ENCODE measurements at places on chromosomes 6 and 20.

DNA sequence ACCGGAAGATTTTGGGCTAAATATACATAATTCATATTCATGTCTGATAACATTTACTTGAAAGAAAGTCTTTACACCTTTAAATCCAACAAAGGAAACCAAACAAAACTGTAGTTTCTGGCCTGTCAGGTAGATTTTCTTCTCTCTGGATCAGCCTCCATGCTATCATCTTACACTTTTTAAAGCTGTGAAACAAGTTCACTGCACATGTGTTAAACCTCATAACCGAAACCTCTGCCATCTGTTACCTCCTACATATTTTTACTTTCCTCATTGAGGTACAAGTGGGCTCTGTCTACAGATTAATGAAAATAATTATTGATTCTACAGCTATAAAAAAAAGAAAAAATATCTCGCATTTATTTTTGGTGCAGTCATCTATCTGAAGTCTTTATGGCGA, 149.9 kb downstream of the RALGAPA2 start:
- DNase-seq = no peak

DNA sequence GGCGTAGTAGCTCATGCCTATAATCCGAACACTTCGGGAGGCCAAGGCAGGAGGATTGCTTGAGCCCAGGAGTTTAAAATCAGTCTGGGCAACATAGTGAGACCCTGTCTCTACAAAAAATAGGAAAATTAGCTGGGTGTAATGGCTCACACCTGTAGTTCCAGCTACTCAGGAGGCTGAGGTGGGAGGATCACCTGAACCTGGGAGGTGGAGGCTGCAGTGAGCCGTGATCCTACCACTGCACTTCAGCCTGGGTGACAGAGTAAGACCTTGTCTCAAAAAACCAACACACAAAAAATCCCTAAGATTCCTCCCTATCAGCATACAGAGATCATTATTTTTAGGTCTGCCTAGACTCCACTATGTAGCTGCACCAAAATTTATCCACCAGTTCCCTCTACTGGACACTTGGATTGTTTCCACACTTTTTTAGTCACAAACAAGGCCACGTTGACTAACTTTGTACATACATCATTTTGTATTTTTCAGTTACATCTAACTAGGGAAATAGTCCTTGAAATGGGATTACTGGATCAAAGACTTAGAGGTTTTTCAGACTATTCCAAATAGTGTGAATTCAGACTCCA, 3.6 kb upstream of the PHF1 start:
- DNase-seq = no peak

DNA sequence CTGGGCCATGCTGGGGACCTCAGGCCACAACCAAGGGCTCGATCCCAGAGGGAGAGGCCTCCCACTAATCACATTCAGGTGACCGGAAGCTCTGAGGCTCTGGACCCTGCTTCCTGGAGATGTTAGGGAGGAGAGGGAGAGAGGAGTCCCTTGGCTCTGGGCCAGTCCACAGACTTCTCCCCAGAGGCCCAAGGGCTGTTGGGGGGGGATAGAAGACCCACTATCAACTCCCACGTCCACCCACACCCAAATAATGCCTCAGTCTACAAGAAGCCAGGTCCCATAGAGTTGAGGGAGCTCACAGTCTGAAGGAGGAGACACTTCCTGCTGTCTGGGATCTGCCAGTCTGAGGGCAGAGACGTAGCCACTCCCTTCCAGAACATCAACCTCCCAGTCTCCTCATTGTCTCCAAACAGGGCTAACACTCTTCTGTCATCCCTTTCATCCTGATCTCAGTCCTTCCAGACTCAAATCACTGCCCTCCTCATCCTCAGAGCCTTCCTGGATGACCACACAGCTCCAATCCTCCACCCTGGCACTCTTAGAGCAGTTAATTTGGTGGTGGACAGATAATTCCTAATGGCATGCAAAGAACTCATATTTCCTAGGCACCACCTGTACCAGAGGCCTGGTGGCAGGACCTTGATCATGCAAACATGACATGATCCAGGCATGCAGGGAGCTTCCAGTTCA, 69.9 kb downstream of the MRPL14 start:
- no peak for DNase-seq

DNA sequence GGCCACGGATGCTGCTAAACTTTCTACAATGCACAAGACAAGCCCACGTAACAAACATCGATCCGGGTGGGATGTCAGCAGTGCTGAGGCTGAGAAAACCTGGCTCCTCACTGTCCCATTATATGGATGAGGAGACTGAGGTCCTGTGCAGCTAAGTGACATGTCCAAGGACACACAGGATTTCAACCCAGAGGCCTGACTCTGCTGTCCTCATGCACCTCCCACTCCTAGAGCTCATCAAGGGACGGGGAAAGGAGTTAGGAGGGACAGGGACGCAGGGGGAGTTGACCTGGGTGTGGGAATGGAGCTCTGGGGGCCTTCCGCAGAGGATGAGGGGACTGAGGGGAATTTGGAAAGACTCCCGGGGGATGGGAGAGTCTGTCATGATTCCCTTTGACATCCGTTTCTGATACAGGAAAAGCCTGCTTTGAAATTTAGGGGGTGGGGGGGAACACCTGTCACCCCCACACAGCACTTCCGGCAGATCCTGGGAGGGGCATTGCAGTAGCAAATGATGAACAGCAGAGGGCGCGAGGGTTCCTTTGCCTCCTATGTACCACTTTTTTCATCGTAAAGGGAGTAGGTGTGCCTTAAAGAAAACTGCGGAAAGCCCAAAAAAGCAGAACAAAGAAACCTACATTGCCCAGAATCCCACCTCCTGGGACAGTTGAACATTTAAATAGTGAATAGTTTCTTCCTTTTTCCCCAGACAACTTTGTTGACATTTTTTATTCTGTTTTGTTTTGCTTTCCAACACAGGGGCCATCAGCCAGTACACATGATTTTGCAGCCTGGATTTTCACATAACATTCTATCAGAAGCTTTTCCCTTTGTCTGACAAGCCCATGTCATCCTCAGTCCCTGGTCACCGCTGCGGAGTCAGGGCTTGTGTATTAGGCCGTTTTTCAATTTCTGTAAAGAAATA, 48.6 kb downstream of the SLC2A10 start:
- DNase-seq = peak; percentile 51

GRCh38 chr20:62381202-62381797, 5.6 kb upstream of the RPS21 start:
- DNase-seq = peak; percentile 65

DNA sequence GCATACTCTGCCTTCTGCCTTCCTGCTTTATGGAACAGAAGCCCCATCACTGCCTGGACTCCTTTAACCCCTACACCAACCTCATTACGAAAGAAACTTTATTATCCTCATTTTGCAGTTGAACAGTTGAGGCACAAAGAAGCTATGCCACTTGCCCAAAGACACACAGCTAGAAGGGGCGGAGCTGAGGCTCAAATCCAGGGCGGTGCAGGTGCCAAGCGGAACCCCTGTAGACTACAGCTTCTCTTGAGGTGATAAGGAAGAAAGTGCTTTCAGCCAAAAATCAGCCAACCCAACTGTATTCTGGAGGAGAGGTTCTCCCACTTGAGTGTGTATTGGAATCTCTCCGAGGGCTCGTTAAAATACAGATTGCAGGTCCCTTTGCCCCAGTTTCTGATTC, 90.5 kb downstream of the PRND start:
- DNase-seq = no peak

GRCh38 chr20:25296094-25297093, 48.5 kb downstream of the PYGB start:
- no peak for DNase-seq

DNA sequence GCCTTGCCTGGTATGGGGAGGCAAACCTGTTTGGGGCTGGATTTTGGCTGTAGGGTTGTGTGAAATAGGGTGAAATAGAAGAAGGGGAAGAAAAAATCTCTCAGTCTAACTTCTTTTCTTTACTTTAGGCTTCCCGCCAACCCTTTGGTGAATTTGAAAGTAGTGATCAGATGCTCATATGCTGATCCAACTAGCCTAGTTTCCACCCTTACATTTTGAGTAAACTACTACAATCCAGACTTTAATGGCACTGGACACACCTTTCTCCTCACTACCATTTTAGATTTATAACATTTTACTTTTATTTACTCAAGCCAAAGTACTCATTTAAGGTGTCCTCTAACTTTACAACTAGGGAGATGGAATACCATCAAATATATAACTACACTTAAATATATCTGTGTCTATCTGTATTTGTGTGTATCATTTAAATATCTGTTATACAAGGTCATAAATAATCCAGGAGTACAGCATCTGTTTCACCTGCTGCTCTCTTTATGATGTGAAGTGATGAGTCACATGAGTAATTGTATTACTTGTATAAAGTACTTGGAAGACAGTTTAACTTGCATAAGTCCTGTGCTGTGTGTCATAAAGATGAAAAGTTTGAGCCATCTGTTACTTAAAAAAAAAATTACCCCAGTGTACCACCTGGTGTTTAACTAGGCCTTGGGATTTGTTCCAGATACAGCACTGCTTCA, 172.1 kb downstream of the CDKAL1 start:
- peak; percentile 37 for DNase-seq

- no peak for DNase-seq
Measured at GRCh38 chr6:88871498-88871897, 91.9 kb downstream of the RNGTT start.

DNA sequence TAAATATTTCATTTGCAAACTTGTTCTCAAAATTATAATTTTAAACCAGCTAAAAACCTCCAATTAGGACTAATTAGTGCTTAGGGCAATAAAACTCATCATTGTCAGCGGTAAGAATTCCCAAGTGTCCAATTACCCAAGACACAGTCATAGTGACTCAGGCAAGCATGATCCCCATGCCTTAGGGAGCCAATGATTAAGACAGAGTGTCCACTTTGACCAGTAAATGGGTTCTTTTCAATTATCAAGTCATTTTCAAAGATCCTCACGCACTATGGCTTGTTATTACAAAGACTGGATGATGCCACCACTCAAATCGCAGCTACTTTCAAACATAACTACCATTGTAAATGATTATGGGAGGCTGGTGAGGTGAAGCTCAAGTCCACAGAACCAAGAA, 114.0 kb downstream of the BFSP1 start:
- DNase-seq = no peak

DNA sequence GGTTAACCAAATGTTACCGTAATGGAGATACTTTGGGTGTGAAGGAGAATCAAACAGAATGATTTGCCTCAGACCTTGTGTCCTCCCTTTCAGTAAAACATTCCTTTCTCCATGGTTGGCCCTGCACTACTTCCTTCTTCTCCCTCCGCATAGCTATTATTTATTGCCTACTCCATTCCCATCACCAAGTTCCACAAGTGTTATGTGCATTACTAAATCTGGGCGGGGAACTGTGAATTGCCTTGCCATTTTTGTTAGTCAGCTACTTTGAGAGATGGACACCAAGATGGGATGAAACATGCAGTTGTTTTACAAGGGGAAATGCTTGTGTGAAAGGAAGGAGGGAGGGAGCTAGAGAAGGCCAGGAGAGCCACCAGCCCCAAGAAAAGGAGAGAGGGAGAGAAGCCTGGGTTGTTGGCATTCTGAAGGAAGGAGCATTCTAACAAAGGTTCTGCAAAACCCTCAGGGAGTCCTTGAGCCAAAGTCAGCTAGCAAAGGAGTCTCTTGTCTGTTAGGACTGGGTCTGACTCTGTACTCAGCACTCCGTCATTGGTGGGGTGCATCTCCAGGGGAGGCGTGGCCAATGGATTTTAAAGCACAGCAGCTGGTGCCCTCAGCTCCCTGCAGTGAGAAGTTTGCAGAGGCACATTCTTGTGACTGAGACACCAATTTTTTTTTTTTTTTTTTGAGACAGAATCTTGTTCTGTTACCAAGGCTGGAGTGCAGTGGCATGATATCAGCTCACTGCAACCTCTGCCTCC, 83.6 kb upstream of the CHD6 start:
- peak; percentile 68 for DNase-seq

- no peak for DNase-seq
Measured at GRCh38 chr6:154247119-154247861, 109.3 kb downstream of the IPCEF1 start.

- no peak for DNase-seq
Measured at GRCh38 chr6:137568067-137568466, 73.9 kb upstream of the OLIG3 start.

DNA sequence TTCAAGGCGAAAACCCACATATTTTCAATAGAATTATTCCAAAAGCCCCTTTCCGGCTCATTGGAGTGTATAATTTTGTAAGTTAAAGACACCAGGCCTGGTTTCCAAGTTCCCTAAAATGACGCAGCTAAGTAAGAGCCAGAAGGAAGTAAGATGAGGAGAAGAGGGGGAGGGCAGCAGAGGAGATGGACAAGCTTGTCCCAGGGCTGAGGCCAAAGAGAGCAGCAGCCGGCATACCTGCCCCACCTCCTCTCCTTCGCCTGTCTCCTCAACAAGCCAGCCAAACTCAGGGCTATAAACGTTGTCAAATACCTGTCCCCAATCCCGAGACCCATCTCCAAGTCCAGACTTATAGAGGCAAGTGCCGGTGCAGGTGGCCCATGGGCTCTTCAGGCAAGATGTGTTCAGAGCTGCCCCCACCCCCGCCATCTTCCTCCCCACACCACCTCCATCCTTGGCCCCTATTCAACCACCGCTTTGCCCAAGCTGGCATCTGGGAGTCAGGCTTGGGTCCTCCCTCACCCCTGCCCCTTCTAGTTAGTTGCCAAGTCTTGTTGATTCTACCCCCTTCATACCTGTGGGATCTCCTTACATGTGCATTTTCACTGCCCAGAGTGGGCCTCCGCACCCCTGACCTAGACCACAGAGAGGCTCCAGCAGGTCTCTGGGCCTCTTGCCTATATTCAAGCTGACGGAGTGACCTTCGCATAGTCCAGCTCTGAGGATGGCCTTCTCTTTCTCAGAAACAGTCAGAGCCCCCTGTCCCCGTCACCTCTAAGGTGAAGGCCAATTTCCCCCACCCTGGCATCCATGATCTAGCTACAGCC, 75.7 kb upstream of the SIRPA start:
- no peak for DNase-seq

DNA sequence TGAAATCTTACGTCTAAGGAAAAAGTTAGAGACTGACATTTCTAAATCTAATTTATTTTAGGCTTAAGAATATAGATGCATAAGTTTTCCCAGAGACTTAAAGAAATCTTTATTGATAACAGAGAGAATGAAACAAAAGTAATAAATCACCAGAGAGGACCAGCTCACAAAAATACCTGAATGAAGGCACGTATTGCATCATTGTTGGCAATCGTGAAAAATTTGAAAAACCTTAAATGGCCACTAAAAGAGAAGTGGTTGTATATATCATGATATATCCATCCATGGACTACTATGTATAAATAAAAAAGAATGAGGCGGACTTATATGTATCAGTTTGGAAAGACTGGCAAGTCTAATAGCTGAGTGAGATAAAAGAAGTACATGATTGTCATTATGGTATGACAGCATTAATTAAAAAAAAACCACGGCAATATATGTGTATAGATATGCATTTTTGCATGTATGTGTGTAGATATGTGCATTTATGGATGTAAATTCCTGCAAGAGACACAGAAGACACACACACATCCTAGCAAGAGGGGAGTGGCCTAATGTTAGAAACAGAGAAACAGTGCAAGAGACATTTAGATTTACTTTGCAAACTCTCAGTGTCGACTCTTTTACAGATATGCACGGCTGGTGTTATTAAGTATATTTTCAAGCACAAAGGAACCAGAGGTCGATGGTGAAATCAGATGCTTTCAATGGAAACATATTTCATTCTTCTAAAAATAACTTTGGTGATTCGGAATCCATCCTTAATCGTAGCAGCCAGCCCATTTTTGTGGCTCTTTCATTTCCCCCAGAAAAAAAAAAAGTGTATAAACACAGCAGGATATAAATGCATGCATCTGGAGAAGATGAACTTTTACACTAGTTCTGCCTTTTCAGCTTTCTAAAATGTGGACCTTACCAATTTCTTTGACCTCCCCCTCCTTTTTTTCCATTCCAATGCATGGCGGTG, 156.1 kb upstream of the SALL4 start:
- peak; percentile 81 for DNase-seq

- DNase-seq = no peak
Measured at GRCh38 chr6:118152524-118152923, 245.5 kb downstream of the SLC35F1 start.
